ENCODE measurements at places on chromosomes 11 and 22. TPM values are rescaled to one million over a fixed set of nuclear protein-coding genes. Genes with fewer than 3 reads are reported as not detected.

DNA sequence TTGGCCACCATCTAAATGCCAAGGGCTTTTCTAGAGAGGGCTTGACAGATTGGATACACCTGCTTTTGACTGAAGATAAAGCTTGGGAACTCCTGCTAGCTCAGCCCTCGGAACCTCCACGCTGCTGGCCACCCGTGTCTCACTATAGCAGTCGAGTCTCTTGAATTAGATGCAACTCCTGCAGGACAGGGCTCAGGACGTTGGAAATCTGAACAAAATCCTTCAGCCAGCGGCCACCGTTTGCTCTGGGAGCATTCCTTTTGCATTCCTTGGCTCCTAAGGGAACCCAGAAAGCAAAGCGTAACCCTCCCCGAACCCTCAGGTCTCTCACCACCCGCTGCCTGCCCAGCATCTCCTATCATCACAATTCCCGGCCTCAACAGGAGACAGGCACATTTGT, 77.8 kb downstream of the GRIK4 start:
- DNase-seq, result peak; percentile 47

DNA sequence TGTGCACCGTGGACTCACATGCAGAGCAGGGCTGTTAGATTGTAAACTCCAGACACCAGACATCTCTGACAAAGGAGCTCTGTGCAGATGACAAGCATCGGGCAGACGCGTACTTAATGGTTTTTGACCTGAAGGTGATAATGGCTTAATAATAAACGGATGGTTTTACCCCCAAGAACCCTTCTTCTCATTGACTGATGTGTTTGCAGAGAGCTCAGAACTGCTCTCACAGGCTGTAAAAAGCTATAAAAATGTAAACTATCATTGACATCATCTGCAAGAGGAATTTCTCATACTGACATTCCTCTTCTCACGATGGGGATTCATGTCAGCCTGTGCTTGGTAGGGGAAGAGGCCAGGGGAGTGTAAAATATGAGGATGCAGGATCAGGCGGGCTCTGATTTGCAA, 8.6 kb upstream of the ARHGAP8 start:
- DNase-seq, result no peak

DNA sequence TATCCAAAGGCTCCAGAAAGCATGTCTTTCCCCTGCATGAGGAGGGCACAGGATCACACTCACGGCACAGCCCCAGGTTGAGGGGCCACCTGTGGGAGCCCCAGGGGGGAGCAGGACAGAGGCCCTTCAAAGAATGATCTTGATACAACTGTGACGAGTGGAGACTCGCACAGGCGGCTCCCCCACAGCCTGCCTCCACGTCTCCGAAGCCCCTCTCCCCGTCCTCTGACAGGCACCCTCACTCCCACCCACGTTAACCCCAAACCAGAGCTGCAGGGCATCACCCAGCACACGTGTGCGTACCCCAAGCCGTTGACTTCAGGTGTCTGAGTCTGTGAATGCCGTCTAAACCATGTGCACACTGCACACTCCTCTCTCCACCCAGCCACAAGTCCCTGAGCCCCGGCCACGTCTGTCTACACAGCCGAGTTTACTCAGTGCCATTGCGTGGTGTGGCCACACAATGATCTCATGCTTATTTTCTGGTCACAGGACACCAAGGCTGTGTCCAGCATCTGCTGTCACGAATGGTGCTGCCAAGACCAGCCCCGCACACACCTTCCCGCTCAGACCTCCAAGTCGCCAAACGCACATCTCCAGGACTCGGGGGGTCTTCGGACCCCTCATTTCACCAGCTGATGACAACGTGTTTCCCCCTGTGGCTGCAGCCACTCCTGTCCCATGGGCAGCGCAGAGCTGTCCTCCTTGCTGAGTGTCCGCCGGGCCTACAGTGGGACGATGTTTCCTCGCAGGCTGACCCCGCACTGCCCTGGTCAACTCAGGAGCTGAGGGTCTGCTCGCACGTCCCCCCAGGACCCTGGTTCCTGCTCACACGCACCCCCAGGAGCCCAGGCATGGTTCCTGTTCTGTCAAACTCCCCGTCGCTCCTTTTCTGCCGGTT, 251.2 kb downstream of the BRD1 start:
- peak; percentile 36 for DNase-seq

DNA sequence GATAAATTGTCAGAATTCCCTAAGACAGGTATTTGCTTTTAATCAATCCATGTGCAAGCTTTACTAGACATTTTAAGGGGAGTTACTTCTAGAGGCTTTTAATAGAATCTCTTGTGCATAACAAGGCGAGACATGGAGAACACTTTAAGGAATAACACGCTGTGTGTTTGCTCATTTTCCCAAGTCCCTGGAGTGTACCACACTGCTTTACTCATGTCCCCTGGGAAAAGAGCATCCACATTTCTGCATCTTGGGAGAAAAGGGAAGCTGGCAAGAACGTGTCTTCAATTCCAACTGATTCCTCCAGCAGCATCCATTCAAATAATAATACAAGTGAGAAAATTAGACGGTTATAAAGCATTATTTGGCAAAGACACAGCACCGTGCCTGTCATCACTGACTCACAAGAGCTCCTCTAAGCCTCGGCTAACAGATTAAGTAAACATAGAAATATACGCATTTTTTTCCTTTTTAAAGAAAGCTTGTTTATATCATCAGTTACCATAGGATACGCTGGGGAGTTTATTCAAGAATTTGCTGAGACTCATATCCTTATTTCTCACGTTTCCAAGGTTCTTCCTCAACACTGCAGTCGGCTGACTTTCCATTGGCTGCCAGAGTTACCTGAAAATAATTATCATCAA, 121.5 kb downstream of the CD44 start:
- DNase-seq, result no peak

DNA sequence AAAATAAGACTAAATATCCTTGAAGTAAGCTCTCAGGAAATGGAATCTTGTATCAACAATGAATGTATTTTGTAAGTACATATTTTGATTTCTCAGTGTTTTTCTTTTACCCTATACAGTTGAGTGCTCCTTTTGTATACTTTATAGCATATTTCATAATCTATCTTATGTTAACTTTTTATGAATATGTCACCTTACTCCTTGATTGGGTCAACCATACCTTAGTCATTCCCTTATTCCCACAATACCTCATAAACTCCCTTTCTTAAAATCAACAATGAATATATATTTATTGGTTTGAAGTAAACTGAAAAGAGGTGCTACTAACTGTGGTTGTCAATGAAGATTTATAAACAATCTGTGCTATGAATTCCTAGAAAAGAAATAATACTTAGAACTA, 686.2 kb downstream of the METTL15 start:
- DNase-seq, result no peak

GRCh38 chr22:27846910-27847309, 45.4 kb upstream of the MN1 start:
- no peak for DNase-seq

- DNase-seq, result no peak
These were observed 256.5 kb downstream of the CNTN5 start for GRCh38 chr11:99277281-99277680.

GRCh38 chr22:45308957-45309421, 745 bp upstream of the FAM118A start:
- DNase-seq, result no peak

DNA sequence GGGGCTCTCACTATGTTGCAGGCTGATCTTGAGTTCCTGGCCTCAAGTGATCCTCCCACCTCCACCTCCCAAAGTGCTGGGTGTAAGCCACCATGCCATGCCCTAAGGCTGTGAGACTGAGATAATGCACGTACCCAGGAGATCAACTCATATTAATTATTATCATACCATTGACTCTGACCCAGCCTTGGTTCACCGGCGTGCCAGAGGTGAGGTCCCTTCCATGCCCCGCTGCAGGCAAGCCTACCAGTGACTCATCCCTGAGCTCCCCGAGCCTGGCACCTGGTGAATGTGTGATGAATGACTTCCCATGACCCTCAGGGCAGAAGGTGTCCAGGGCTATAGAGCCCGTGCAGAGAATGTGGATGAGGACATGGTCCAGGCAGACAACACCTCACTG, 12.1 kb downstream of the GAL3ST1 start:
- no peak for DNase-seq

DNA sequence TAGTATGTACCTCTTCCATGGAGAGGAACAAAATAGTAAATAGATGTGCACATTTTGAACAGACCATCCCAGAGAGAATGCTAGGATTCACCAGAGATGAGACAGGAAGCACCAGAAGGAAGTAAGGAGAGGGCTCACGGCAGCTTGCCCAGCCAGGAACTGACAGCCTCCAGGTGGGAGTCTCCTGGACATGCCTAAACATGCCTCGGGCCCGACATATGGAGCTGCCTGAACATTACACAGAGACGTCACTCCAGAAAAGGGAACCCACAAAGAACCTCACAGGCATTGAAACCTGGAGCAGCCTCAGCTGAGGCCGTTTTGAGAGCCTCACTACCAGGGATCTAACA, 67.4 kb downstream of the BRD1 start:
- DNase-seq, result no peak

DNA sequence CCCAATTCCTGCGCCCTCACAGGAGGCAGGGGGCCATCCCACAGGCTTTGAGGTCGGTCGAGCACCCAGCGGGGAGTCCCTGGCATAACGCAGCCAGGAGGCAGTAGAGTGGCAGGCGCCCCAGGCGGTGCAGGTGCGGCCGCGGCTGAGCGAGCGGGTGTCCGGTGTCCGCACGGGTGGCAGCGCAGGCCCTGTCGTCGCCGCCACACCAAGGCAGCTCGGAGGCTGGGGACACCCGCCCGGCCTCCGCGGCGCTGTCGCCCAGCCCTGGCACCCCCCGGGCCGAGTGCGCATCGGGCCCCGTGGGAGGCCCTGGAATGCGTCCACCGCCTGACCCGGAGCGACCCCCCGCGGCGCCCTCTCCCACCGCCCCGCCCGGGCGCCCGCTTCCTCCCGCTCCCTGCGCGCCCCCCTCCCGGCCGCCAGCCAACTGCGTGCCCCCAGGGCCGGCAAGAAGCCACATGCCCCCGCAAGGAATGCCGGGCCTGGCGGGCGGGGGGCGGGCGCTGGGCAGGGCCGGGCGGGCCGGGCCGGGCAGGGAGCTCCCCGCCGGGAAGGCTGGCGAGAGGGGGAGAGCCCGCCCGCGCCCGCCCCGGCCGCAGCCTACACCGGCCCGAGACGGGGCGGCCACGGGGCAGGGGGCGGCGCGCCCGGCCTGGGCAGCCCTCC, 33.9 kb downstream of the PRDM11 start:
- no peak for DNase-seq

- DNase-seq, result no peak
These were observed 23.0 kb downstream of the CCDC15 start for GRCh38 chr11:124977006-124977405.

RTN4RL2 gene
- 0.73 TPM for total RNA-seq

CYB5R3 gene
- 428 TPM for total RNA-seq

TBX1 gene
- total RNA-seq, result 0.48 TPM

CRYBB2 gene
- total RNA-seq, result not detected

MPPED1 gene
- not detected for total RNA-seq

SNX32 gene
- total RNA-seq, result 0.54 TPM

TEX12 gene
- 0.32 TPM for total RNA-seq
